ENCODE measurements at places on chromosomes 2 and 18.

- DNase-seq, result no peak
These were observed 16.8 kb downstream of the AOX1 start for GRCh38 chr2:200602584-200602983.

DNA sequence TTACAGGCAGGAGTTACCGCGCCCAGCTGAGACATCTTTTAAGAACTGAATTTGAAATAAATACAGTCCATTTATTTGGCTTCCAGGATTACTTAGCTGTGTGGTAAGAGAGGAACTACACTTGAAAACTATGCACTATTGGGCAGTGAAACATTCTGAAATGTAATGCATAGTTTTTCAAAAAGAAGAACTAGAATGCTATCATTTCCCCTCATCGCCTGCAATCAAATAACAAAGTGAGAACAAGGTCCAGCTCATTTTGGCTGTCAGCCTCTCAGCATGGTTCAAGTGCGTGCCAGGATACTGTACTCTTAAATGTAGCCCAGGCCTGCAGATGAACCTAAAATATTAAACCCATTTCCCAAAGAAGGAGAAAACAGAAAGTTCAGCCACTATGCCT is 76.6 kb upstream of the ARL5A start:
- DNase-seq, result no peak

DNA sequence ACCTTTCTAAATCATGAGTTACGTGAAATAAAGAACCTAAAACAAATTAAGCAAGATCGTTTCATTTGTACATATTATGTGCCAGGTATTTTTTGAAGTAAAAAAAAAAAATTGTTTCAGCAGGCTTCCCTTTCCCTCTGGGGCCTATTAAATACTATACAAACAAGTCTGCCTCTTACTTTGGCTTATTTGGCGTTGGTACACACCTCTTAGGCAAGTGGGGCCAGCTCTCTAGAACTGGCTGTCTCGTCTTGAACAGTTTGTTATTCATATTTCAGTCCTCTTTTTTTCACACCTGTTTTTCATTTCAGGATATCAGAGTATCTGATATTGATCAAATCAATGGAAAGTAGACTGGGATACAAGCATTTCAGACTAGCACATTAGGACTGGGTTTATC is 27.4 kb upstream of the PPP3R1 start:
- DNase-seq, result no peak

DNA sequence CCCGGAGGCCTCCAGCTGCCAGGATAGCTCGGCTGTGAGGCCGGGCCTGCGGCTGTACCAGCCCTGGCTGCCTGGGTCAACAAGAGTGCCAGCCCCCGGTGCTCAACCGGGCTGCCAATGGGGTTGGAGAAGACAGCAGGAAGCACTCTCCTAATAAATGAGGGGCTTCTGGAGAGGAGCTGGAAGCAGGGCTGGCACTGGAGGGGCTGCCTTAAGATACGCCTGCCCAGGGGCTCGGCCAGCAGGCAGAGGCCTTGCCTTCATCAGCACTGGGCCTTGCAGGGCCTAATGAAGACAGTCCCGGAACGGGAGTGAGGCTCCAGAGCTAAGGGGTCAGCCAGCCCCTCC is 73.6 kb downstream of the TEX51 start:
- DNase-seq, result no peak

DNA sequence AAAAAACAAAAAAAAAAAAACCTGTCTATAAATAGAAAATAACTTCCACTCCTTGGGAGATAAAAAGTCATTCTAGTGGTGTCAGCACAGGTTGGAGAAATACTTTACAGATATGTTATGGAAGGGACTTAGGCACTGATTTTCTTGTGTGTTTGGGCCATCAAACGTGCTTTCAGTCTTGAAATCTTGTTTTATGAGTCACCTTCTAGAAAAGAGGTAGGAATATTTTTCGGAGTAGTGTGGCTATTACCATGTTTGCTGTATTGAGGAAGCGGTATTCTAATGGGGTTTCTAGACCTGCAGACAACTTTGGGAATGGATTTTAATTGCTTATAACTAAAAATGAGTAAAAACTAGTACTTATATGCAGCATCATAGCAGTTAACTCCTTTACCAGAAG is 12.0 kb downstream of the HNMT start:
- DNase-seq, result no peak

DNA sequence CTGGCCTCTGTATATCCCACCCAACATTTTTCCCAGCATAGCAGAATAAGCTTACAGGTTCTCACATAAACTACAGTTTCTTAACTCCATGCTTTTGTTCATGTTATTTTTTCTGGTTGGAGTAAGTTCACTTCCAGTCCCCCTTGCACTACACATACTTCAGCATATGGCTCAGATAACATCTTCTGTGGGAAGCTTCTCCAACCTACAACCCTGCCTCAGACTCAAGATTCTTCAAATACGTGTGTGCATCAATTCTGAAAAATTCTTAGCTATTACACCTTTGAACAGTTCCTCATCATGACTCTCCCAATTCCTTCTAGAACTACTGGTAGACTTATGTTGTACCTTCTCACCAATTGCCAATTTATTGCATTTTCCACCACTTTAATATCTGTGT is 7.5 kb upstream of the CPLX4 start:
- DNase-seq, result no peak

DNA sequence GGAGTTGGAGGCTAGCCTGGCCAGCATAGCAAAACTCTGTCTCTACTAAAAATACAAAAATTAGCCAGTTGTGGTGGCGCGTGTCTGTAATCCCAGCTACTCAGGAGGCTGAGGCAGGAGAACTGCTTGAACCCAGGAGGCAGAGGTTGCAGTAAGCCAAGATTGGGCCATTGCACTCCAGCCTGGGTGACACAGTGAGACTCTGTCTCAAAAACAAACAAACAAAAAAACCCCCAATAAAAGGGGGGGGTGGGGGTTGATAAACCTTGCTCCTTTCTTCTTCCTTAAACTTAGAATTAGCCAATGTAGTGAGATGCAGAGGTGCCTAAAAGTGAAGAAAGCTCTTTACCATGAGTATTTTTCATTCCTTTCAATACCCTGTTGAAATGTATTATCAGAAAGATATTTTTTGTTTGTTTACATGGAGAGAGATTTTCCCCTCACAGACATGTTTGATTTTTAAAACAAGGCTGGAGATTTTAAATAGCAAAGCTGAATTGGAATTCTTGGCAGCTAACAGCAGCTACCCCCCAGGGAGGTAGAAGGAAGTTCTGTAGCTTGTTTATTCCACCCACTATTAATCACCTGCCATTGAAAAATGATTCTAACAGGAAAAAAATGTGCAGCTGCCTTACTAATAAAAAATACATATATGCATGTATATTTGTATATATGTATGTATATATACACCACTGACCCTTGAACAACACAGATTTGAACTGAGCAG is 48.6 kb downstream of the GYPC start:
- no peak for DNase-seq
